Epithelial cell of prostate (primary cell): ENCODE measurements at places on chromosomes 2 and 18.

- DNase-seq, result no peak
These were observed 25.2 kb downstream of the FBXO36 start for GRCh38 chr2:229947544-229947943.

- DNase-seq, result no peak
These were observed 53.6 kb downstream of the FAM228A start for GRCh38 chr2:24228470-24228869.

GRCh38 chr18:31206787-31207381 lies 44.2 kb upstream of the DSC1 start:
- DNase-seq, result peak; percentile 94

DNA sequence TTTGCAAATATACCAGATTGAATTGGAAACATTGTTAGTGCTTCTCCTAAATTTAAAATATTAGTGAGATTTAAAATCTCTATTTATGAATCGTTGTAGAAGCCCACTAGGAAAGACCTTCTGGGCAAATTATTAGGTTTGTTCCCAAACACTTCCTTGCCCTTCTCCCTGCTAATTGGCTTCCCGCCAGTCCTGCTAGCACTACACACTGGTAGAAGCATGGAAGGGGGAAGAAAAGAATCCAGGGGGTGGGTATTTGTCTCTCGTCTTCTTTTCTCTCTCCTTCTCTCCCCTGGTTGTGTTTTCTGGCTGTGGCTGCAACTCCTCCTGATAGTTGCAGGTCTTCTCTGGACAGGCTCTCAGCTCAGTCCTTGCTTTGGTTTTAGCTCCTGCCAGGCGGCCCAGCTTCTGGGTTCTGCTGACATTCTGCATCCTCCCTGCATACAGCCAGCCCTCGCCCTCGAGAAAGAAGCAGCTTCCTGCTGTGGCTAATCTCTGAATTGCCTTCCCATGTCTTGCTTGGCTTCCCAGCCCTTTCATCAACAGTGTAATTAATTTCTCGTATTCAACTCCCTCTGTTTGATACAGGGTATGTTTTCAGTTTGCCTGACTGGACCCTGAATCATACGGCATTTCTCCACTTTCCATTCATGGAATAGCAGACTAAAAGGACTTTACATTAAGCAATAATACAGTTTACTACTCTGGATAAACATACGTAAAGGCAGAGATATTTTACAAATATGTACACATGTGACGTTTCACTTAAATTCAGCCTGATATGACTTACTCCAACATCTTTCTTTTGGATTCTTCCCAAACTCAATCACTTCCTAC lies 6.9 kb upstream of the PARD3B start:
- no peak for DNase-seq

DNA sequence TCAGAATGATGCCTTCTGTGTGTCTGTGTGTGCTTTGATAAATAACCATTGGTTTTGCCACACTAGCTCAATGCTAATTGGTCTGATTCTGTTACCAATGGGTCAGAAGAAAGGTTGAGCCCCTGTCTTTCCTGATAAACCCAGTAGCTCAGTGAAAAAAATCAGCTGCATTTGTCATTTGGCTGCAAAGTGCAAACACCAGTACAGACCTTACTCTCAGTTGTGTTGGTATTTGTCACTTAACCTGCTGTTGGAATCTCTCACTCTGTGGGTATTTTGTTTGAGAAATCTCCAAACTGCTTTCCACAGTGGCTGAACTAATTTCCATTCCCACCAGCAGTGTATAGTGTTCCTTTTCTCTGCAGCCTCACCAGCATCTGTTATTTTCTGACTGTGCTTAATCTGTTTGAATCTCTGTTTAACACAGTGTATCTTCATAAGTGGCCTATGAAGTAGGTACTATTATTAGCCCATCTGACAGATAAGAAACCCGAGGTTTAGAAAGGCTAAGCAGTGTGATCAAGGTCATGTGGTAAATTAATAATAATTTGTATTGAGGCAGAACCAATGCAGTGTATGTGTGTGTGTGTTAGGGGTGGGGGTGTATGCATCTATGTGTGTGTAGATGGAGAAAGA lies 26.7 kb downstream of the LIMS1 start:
- DNase-seq, result no peak

GRCh38 chr18:23136326-23137096 lies 1.2 kb downstream of the CABLES1 start:
- DNase-seq, result no peak

- no peak for DNase-seq
These were observed 18.9 kb upstream of the KLHL23 start for GRCh38 chr2:169714699-169715098.

DNA sequence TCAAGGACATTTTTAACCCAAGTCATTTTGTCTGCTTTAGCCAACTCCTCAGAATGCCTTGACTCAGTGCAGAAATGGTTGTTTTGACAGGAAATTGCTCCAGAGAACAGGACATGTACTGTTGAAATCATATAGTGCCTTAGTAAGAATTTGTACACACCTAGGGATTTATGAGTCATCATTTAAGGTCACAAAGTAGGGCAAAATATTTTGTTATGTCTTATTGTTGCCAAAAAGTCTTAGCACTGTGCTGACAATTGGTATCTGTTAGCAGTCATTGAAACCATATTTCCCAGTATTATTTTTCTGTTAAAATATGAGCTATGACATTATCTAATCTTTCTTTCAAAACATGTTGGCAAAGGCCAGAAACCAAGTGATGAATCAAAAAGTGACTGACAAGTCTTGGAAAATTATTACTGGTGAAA lies 104.5 kb downstream of the OSBPL6 start:
- DNase-seq, result peak; percentile 24

DNA sequence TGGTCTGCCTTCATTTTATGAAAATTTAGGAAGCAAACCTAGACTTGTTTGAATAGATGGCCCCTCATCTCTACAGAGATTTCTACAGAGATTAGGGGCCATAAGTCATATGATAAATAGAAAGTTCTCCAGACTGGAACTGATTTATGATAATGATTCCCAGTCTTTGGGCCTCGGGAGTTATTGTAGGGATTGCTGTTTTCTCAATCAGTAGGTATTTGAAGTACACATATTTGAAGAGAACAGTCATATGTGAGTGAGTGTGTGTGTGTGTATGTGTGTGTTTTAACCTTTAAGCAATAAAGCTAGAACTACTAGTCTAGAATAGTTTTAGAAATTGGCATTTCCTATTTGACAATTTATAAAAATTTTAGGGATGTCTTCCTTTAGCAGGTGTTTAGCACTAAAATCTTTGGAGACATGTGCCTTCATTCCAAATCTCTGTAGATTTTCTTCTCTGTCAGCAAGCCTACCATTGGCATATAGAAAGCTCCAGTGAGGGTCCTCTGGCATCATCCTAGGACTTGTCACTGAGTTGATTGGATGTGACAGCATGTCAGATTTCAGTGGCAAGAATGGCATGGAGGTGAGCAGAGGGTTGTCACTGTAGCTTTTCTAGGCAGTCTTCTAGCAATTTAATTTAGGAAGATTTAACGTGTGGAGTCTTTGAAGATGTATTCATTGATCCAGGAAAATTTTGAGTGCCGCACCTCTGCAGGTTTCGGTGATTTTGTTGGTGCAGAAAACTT lies 71.2 kb downstream of the MYO1B start:
- no peak for DNase-seq

- no peak for DNase-seq
These were observed 10.6 kb downstream of the PLEKHB2 start for GRCh38 chr2:131115752-131116151.

GRCh38 chr2:10005461-10006235 lies 37.7 kb upstream of the KLF11 start:
- DNase-seq, result no peak

GRCh38 chr2:142058149-142058548 lies 72.7 kb downstream of the LRP1B start:
- no peak for DNase-seq

DNA sequence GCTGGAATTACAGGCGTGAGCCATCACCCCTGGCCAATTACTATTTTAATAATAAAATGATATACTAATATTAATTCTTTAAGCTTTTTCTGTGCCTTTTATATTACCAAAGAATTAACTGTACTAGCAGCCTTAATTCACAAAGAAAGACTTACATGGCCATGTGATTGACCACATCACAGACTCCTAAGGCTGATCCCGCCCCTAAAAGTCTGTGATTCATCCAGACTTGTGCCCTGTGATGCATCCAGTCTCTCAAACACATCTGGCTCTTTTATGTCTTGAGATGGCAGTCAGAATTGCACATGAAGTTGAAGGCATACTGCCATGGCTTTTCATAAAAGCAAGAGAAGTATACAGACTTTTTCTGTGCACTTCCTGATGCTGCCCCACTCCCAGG lies 91.7 kb downstream of the DTNA start:
- DNase-seq, result peak; percentile 43

DNA sequence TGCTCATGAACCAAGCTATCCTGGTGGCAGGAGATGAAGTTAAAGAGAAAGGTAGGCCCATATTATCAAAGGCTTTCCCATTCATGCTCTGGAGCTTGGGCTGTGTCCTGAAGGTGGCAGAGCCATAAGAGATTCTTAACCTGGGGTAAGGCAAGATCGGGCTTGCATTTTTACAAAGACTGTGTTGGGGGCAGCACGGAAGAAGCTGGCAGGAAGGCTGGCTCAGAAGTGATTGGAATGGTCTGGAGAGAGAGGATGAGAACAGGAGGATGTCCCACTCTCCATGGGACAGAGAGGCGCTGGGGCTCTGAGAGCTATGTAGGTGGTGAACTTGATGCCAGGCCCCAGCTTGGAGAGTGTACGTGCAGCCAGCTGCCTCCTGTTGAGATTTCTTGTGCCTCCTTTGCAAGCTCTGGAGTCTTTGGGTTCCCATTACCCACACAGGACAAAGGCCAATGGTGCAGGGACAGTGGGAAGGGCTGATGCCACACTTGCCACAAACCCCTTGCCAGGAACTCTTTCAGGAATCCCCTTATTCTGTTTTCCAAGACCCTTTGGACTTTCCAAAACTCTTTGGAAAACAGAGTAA lies 40.6 kb upstream of the FZD5 start:
- DNase-seq, result no peak

GRCh38 chr18:79799619-79800370 lies 2.1 kb downstream of the KCNG2 start:
- no peak for DNase-seq

DNA sequence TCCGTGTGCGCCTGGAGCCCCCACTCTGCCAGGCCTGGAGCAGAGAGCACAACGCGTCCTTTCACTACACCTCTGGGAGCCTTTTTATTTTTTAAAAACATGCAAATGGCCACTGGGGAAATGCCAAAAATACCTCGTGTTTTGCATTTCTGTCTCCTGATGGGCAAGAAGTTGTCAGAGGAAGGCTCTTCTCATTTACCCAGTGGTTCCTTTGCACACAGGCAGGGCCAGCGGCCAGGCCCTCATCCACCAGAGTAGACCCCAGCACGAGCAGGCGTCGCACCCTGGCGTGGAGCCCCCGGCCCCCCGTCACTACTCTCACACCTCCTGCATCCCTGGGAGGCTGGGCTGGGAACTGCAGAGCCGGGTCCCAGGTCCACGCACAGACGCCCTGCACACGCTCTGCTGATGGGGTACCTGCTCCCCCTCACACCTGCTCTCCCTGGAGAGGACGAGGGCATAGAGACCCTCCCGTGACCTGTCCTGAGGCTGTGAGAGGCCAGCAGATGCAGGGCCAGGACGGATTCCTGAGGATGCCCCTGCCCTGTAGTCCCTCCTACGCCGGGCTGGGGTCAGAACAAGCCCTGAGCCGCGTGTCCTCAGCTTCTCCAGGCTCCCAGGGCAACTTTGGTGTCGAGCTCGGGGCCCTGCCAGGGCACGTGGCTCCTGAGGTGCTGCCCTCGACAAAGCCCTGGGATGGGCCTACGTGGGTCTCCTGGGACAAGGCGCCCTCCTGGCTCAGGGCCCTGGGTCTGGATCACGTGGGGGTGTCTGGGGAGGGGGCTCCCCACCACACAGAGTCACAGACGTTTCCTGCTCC lies 65.0 kb downstream of the NFATC1 start:
- no peak for DNase-seq

GRCh38 chr2:45637440-45637839 lies 14.0 kb upstream of the PRKCE start:
- peak; percentile 43 for DNase-seq

- DNase-seq, result no peak
These were observed 251.7 kb downstream of the BCL11A start for GRCh38 chr2:60301726-60302125.

- no peak for DNase-seq
These were observed 16.3 kb downstream of the DTNA start for GRCh38 chr18:34726286-34727004.

GRCh38 chr18:13660510-13660909 lies 65.8 kb downstream of the FAM210A start:
- DNase-seq, result no peak

- no peak for DNase-seq
These were observed 62.1 kb downstream of the SETBP1 start for GRCh38 chr18:44742718-44743311.

DNA sequence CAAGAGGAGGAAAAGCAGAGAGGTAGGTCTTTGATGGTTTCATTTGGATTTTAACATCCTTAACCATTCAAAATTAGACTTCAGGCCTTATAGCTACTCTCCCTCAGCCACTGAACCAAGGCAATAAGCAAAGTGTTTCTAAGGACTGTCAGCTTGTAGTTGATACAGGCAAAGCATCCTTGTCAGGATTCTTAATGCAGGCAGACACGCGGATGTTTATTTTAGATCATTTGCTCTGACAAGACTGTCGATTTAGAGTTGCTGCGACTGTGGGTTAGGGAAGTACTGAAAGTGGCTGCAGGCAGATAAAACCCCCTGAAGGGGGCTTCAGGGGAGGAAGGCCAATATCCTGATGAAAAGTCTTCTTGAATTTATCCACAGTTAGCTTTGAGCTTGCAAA lies 46.6 kb downstream of the CDH20 start:
- DNase-seq, result no peak

DNA sequence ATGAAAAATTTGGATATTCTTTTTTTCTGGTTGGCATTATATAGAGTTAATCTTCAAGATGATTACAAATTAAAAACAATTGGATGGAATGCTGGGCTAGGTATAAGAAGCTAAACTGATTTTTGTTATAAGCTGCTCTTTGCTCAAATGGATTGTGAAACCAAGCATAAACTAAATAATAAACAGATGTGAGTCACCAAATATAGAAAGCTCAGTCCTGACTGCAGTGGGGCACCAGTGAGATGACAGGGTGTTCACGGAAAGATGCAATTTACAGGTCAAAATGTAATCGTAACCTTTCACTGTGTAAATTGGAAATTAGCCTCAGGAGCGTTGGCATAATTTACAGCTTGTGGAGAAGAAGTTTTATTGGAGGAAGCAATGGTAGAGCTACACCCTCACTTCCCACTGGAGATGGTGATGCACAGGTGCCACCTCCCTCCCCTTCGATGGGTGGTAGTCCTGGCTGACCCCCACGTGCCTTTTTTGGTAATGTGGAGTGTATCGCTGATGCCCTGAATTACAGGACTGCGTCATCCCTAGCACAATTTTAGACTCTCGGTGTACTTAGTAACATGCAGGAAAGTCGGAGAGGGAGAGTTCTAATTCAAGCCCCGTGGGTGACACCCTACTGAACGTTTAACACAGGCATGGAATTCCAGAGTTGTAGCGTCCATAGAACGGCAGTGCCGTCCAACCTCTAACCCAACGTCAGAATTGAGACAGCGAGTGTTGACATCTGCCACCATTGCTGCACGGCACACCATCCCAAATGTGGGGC lies 73.9 kb upstream of the NFATC1 start:
- DNase-seq, result no peak
